ENCODE measurements at places on chromosomes 5 and 9.

DNA sequence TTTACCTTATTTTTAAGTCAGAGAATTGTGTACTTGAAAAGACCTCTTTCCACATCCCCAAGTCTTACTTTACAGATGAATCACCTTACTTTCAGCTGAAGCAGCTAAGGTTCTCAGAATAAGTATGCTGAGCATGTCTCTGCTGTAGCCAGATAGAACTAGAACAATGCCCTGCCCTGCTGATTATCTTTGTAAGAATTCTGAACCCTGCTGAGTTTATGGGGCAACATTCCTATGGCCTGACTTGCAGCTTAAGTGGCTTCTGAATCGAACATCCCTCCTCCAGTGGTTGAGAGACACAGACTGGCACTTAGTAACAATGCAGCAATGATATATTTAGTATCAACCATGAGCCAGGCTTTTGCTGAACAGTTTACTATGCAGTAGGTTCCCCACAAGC is 592.0 kb upstream of the WWC1 start:
- DNase-seq, result no peak

DNA sequence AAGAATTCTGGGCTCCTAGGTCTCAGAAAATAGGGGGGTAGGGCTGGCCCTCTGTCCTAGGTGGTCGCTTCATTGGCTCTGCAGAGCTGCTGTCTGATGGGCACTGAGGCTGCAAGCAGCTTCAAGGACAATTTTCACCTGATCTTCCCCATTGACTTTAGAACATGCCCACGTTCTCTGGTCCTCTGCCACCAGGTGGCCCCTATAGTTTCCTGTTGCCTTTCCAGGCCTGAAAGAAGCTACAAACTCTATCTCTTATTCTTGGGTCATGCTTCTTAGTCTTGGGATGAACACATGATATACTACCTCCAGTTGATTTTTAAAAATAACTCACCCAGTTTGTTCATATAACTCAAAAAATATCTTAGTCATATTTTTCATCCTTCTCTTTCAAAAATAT is 26.3 kb downstream of the SPZ1 start:
- DNase-seq, result no peak

GRCh38 chr9:121822093-121823085 is 171.0 kb downstream of the DAB2IP start:
- DNase-seq, result no peak

DNA sequence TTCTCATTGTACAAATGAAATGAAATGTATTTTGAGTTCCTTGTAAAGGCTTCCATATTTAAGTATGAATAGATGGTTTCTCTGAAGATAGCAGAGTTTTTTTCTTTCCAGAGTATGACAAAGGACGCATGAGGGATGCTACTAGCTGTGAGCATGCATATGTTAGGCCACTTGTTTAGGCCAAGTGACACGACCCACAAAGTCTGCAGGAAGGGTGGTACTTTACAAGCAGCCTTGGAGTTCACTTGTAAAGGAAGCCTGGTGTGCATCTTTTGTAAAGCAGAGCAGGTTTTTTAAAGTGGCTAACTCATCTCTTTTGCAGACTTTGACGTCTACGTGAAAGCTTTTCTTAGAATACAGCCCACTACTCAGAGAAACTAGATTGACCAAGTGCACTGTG is 300.4 kb upstream of the RFX3 start:
- DNase-seq, result no peak

DNA sequence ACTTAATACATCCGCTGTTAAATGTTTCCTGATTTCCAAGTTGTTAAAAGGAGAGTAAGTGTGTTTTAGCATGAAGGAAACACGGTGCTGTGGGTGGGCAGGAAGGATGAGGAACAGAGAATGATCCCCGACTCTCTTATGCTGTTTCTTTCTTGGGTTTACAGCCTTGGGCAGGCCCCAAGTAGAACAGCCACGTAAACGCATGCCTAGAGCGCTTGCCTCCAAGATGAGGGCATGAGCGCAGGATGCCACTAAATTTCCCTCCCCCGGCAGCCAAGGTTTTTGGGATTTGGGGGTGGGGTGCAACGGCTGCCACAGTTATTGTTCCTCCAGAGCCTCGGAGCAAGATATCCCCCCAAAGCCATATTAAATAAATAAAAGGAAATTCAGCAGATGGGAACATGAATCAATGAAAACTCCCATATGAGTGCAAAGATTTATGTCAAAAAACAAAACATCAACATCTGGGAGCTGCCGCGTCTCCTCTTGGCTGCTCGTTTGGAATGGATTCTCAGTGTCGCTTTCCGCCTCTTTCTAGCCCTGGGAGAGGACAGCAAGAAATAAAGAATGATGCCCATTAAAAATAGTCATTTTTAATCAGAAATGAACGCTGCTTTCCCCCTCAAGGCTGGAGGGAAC is 10.0 kb upstream of the DELE1 start:
- DNase-seq, result no peak
